ENCODE measurements at places on chromosomes 1 and 21.

DNA sequence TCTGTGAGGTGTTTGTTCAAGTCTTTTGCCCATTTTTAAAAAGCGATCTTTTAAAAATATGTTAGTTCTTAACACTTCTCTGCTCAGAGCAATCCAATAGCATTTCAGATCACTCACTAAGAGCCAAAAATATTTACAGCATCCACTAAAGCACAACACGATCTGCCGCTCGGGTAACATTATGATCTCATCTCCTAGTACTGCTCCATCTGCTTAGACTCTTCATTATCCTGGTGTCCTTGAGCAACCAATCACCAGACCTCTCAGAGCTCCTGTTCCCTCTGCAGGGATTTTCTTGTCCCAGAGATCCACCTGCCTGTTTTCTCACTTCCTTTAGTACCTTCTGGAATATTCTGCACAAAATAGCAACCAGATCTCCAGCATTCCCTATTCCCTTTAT lies 235.3 kb upstream of the ESRRG start:
- no peak for DNase-seq

DNA sequence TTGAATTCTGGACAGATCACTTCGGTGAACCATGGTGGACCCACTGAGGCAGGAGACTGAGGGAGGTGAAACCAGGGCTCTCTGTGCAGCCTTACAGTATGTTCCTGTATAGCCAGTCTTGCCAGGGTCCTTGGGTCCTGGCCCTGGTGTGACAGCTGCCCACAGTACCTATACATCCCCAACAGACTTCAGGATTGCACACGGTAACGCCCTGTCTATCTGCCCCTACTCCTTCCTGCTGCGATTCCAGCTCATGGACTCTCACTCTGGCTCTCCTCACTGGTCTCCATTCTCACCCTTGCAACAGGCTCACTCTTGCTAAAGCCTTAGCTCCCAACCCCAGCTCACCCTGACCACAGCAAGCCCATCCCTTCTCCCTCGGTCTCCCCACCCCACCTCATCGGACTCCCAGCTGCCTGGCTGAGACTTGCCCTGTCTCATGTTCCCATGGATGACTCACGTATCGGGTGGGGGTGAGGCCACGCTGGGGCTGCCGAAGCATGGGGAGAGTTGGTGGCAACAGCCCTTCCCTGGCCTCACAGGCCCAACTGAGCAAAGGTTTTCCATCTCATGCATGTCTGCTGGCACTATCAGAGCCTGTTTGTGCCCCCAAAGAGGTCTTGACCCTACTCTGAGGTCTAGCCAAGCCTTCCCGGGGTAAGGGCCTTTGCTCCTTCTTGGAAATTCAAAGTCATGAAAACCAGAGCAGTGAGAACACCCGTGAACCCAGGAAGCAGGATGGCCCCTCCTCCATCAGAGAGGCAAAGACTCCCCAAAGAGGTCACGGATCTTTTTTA lies 7.1 kb downstream of the PHLDA3 start:
- peak; percentile 90 for DNase-seq

DNA sequence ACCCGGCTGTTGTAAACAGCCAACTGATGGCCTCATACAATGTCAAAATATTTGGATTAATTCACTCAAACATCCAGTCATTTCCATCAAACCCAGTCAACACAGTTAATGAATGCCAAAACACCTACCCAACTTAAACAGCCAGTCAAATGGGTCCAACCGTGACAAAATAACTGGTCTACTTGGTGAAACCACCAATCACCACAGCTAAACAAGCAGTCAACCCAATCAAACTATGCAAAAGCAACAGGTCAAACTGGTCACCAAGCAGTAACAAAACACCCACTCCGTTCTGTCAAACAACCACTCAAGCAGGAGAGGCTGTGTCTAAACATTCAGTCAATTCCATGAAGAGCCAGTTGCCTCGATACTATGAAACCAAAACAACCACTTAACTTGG lies 119.2 kb downstream of the FOXD2 start:
- no peak for DNase-seq

GRCh38 chr1:171606402-171606941 lies 15.6 kb upstream of the MYOCOS start:
- no peak for DNase-seq

DNA sequence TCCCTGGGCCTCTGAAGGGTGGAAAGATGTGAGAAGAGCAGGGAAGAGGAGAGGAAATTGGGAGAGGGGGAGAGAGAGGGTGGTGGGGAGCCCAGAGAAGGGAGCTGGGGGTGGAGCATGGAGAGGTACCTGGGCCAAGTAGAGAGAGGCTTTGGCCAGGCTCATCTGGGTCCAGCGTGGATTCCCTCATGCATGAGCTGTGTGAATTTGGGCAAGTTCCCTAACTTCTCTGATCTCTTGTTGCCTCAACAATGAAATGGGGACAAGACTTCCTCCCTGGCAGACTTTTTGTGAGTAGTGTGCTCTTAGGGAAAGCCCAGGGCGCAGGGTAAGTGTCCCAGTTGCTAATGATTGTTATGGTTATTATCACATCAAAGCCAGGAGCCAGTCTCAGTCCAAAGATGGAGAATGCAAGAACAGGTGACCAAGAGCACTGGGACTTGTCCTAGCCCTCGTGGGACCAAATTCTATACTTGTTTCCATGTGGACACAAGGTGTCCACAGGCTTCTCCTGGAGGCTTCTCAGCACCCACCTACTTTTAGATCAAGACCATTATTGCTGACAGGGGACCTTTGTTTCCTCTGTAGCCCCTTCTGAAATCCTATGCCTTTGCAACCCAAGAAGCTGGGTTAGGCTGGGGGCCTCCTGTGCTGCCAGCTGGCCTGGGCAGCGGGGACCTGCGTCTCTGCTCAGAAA lies 13.9 kb downstream of the IL6R start:
- no peak for DNase-seq

- DNase-seq: no peak
These were observed 20.9 kb downstream of the ERICH3 start for GRCh38 chr1:74652711-74653139.

- DNase-seq: no peak
These were observed 30.9 kb downstream of the GPR137B start for GRCh38 chr1:236173174-236173767.

GRCh38 chr21:44966135-44967081 lies 26.6 kb downstream of the SLX9 start:
- no peak for DNase-seq

- DNase-seq: no peak
These were observed 350.5 kb downstream of the MATN1 start for GRCh38 chr1:30372792-30373433.

- no peak for DNase-seq
These were observed 89.6 kb downstream of the ZSWIM5 start for GRCh38 chr1:45116820-45117219.

DNA sequence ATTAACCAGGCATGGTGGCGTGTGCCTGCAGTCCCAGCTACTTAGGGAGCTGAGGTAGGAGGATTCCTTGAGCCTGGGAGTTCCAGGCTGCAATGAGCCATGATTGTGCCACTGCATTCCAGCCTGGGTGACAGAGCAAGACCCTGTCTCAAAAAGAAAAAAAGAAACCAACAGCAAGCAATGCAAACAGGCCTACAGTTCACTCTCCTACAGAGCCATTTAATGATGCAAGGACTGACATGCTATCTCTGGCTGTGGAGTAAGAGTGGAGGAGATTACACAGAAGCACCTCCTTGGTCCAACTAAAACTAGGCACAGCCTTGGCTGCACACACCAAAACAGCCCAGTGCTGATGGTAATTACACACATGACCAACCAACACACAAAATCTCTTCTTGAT lies 127.5 kb upstream of the SOD1 start:
- DNase-seq: no peak

- DNase-seq: no peak
These were observed 64.4 kb upstream of the GRHL3 start for GRCh38 chr1:24254783-24255182.

DNA sequence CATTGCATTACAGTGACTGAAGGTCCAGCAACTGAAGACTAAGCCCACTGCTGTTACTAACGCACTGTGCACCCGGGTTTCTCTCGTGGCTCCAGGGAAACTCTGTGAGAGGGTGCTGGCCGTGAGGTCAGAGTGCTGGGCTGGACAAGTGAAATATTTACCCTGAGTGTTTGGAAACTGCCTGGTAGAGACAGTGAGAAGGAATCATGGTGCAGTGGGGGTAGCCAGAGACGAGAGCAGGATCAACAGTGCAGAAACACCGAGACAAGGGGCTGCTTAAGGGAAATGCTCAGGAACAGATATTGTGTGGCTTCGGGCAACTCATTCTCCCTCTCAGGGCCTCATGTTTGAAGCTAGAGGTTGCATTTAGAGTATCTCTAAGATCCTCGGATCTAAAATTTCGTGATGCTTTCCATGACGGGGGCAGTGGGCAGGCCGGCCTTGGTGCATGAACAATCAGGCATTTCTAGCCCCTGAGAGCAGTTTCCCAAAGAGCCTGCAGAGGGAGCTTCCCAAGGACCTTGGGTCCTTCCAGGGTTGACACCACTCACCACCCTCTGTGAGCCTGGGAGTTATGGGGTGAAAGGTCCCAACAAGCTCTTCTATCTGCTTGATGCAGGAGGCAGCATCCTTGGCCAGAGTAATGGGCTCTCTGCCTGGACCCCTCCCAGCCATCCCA lies 9.7 kb downstream of the CD2 start:
- no peak for DNase-seq

GRCh38 chr21:26028183-26028582 lies 142.4 kb downstream of the APP start:
- DNase-seq: no peak

DNA sequence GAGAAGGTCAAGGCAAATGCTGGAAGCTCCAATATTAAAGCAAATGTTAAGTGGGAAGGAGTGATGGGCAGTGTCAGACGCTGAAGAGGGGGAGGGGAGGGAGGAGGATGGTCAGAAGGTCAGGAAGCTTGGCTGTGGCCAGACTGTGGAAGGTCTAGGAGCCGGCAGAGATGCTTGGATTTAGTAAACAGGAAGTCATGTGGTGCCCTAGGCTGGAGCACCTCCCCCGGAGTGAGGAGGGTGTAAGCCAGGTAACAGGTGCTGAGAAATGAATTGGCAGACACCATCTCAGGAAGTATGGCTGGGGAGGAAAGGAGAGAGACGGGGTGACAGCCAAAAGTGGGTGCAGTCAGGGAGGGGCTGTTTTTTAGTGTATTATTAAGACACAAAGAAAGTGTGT lies 17.7 kb downstream of the CSMD2 start:
- no peak for DNase-seq

- DNase-seq: no peak
These were observed 8.1 kb upstream of the NTNG1 start for GRCh38 chr1:107132780-107133179.

GRCh38 chr1:12478612-12478985 lies 139.4 kb downstream of the DHRS3 start:
- DNase-seq: no peak

DNA sequence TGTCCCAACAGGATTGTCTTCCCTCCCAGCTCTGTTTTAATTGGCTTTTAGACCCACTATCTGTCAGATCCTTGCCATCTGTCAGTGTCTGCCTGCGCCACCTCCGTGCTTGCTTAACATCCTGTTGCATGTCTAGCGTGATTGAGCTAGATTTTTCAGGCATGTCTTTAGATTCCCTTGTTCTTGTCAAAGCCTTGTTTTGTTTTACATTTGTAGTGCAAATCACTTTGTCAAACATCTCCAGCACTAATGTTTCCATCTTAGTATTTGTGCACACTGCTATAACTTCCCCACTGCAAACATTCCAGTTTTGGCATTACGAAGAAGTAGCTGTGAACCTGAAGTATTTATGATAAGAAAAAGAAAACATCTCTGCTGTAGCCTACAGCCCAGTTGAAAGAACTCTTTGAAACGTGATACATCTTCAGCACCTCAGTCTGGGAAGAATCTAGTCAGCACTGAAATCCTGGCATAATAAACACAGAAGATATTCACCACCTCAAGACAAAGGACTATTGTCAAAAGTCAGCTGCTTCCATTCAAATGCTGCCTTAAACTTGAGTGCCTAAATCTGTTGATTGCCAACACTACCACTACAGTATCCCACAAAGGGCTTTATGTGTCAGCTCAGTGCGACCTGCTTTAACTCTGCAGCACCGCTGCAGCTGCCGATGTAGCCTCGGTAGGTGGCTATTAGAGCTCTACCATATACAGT lies 105.0 kb downstream of the FNBP1L start:
- no peak for DNase-seq

DNA sequence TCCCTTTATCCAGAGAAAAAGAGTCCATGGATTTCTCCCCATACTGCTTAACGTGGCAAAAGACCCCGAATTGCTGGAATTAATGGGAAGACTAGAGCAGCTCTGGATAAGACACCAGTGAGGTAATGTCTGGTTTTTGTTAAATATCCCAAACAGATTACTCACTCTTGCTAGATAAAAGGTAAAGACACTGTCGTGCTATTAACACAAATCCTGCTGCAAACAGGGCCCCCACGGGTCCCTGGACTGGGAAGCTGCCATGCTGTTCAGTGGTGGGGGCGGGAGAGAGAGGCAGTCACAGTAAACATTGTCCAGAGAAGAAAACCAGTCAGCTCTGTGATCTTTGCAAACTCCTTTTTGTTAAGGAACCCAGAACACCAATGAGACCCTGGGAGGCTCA lies 15.2 kb upstream of the SRP9 start:
- peak; percentile 22 for DNase-seq

- no peak for DNase-seq
These were observed 70.2 kb downstream of the TOR3A start for GRCh38 chr1:179151908-179152682.

- DNase-seq: no peak
These were observed 62.1 kb downstream of the BRWD1 start for GRCh38 chr21:39251326-39251725.

GRCh38 chr1:15296585-15297321 lies 49.7 kb downstream of the FHAD1 start:
- peak; percentile 50 for DNase-seq

DNA sequence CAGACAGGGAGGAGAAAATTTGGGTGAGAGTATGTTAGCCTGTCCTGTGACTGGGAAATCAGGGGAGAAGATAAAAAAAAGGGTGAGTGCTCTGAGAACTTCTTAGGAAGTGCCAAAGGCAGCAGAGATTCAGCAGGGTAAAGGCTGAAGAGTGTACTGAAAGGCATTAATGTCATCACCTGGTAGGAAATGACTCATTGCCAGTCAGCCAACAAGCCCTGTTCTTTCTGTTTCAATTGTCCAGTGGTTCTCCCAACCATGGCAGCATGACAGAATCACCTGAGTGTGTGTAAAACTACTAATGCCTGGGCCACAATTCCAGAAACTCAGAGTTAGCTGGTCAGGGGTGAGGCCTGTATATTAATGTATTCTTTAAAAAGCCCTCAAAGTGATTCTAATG lies 83.5 kb downstream of the INTS7 start:
- DNase-seq: no peak

Data from sciatic nerve (tissue), 2 donors.